Stimulated activated CD4-positive, alpha-beta T cell treated with anti-CD3 and anti-CD28 coated beads, TNF-alpha, amount 100 ng/mL, for 24 hours (primary cell): ENCODE measurements at places on chromosomes 7 and 10.

- no peak for DNase-seq
Observed at GRCh38 chr10:71396084-71396710, 523 bp upstream of the CDH23 start.

DNA sequence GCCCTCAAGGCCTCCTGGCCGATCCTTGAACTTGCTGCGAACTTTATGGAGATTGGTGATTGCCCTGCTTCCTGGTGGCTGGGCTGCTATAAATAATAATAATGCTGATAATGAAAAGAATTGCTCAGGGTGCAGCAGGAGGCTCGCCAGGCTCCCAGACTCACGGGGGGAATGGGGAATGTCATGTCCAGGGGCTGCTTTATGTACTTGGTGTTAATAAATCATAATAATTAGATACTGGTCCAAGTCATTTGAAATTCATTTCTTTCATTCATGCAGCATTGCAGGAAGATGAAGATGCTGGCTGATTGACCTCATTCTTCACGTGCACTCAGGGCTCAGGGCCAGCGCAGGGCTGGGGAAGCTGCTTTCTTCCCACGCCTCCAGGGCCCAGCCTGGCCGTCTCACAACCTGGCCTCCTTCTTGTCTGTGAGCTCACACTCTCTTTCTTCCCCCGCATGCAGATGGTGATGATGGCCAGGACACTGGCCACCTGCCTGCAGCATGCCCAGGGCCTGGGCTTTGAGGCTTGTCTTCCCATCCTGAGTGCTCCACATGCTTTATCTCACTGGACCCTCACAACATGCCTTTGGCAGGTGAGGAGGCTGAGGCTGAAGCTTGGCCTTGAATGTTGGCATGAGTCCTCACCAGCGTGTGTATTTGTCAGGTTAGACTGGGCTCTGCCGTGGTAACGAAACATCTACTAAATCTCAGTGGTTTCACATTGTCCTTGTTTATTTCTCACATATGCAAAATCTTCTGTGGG, 138.4 kb upstream of the TNS3 start:
- no peak for DNase-seq

DNA sequence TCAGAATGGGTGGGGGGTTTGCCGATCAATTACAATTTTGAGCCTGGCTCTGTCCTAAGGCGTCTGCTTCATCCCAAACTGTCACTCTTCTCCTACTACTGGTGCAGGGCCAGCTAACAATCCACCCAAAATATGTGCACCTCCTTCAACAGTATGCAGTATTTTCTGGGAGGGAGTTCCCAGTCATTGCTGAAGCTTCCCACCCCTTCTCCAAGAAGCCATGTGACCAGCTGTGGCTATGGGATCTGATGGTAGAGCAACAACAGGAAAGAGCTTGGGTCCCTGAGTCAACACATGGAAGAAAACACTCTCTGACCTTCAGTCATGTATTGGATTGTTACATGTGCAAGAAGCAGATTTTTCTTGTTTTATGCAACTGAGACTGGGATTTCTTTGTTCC, 185.7 kb upstream of the GHITM start:
- no peak for DNase-seq

GRCh38 chr10:43043773-43044447, 33.0 kb upstream of the RET start:
- no peak for DNase-seq

- DNase-seq: no peak
Observed at GRCh38 chr7:150993511-150993910, 2.7 kb downstream of the NOS3 start.

DNA sequence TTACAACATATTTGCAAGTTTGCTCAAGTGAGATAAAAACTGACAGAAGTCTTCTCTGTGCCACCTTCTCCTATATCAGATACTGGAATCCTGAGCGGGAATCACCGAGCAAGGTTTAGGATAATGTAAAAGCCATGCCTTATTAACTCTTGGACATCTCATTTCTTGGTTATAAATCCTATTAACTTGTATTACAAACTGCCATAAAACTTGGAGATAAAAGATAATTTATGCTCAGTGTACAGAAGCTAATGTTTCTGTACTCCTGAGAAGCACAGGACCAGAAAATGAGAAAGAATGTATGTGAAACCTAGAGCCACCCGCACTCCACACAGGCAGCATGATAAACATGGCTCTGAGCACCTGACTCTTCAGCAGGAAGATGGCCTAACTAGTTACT, 181.2 kb upstream of the NOBOX start:
- no peak for DNase-seq

DNA sequence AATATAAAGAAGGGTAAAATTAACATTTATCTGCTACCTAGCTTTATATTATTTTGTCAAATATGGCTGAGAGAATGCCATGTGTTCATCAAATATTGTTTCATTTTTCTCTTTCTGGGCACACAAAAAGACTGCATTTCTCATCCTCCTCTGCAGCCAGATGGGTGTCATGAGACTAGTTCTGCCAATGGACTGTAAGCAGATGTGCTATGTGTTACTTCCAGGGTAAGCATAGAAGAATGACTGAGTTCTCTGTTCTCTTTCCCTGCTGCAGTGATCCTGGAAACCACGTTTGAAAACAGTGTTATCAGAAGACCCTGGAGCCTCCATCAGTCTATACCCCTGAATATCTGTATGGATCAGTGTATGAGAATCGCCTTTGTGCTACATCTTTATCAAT, 24.1 kb upstream of the SLK start:
- no peak for DNase-seq

DNA sequence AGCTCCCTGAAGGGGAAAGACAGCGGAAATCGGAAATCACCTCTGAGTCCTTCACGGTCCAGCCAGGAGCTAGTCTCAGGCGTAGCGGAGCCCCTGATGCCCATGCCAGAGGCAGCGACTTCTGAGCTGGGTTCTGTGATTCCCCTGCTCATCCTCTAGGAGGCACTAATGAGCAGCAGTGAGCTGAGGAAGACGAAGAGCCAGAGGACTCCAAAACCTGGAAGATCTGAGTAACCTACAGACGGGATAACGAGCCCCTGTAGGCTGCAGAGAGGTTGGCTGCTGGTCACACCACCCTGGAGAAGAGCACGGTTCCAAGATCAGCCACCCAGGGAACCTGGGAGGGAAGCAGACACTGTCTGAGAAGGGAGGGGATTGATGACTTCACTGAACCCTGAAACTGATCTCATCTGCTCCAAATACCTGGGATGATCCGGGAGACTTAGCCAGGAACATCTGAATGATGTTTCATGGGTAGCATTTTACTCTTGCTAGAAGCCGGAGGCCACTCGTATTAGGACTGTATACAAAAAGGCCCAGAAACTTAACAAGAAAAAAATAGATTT, 304.1 kb downstream of the PAXIP1 start:
- DNase-seq: no peak

- no peak for DNase-seq
Observed at GRCh38 chr7:8923164-8923806, 489.9 kb downstream of the NXPH1 start.

GRCh38 chr10:131212763-131213325, 98.7 kb downstream of the TCERG1L start:
- no peak for DNase-seq

DNA sequence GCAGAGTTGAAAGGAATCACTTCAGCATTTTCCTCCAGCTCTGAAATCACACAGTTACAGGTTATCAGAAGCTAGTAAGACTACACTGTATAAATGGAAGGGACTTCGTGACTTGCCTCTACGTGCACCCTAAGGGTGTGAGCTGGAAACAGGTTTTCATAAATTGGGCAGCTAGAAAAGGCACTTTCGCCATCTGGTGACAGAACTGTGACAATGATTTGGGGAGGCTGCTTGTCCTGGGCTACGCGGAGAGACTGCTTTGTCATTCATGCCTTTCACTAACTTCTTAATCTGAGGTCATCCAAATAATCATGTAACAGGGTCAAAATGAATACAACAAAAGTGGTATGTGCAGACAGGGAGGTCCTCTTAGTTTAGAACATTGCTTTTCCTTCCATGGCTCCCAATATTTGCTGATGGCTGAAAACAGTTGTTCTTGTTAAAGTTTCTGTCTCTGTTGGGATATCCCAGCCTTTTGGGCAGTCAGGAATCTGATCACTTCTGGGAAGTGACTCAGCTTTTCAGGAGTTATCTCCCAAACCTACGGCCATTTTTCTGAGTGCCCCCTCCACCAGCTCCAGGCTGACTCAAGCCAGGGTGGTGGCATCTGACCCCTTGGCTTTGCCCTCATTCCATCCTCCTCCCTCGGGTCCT, 17.8 kb downstream of the VWC2 start:
- DNase-seq: no peak

- DNase-seq: no peak
Observed at GRCh38 chr10:91487911-91488582, 77.9 kb downstream of the HECTD2 start.

DNA sequence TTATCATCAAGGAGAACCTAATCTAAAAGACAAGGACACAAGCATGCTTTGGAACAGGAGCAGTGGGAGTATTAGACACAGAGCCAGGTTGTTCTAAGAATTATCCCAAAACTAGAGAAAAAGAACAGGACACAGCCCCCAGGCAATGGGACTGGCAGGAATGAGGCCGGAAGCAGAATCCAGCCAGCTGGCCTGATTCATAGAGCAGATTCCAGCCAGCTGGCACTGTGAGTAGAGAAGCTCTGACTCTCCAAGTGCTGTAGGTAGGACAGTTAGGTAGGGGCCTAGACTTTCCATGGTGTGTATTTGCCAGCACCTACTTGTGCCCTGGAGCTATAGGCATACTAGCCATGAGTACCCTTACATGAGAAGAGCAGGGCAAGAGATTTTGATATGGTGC, 13.3 kb upstream of the RAB18 start:
- no peak for DNase-seq

DNA sequence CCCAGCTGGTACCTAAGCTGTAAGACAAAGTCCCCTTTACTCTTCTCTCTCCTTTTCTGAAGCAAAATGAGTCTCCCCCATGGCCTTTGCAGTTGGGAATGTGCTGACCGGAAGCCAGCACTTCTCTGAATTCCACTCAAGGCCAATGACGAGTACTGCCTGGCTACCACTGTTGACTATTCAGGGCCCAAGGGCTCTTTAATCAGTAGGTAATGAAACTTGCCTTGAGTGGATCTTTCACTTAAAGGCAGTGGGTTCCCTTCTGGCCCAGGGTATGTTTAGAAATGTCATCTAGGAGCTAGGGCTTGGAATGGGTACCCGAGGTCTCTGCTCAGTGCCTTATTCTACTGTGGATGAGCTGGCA, 197.1 kb downstream of the BBS9 start:
- DNase-seq: no peak

- no peak for DNase-seq
Observed at GRCh38 chr7:106375499-106375898, 90.7 kb upstream of the NAMPT start.

GRCh38 chr7:149599636-149600206, 102.1 kb upstream of the ZNF746 start:
- DNase-seq: no peak

- DNase-seq: no peak
Observed at GRCh38 chr10:75640381-75640780, 209.0 kb downstream of the LRMDA start.

- DNase-seq: no peak
Observed at GRCh38 chr10:131860311-131860710, 40.5 kb upstream of the PPP2R2D start.

GRCh38 chr7:106692450-106693051, 31.6 kb upstream of the CCDC71L start:
- DNase-seq: no peak

DNA sequence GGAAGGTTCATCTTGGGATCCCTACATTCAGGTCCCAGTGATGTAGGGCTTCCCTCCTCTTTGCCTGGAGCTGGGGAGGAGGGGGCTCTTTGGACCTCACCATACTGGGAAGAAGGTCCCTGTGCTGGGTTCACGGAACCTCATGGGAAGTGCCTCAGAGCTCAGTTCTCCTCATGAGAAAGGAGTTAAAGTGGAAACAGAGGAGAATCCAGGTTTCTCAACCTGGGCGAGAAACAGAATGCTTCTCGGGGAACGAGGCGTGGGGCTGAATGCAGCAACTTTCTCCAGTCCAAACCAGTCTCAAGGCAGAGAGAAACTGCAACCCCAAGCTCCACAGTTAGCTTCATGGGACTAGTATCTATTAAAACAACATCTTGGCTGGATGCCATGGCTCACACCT, 382.7 kb upstream of the FOXK1 start:
- no peak for DNase-seq

GRCh38 chr10:27529010-27529783, 25.1 kb downstream of the RAB18 start:
- no peak for DNase-seq

- no peak for DNase-seq
Observed at GRCh38 chr10:86872757-86873156, 84.7 kb downstream of the MMRN2 start.

- DNase-seq: no peak
Observed at GRCh38 chr7:110317541-110318265, 773.2 kb upstream of the LRRN3 start.

- no peak for DNase-seq
Observed at GRCh38 chr10:95790982-95791381, 35.0 kb downstream of the ENTPD1 start.

DNA sequence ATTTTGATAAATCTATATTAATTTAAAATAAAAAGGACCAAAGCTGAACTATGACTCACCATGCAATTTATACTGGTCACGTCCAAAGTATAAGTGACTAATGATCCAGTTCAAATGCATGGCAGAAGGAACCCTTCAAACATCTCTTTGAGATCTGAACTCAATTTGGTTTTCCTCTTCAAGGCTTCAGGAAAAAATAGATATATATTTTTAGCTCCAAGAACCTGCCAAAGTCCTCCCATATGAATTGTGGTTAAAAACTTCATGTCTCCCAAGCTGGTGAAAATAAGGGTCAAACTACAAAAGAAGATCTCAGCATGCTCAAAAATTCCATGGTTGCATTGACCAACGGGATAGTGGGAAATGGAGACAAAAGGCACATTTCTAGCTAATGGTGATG, 34.6 kb upstream of the PDE1C start:
- no peak for DNase-seq

- no peak for DNase-seq
Observed at GRCh38 chr7:142323706-142324105, 65.8 kb upstream of the PRSS58 start.

DNA sequence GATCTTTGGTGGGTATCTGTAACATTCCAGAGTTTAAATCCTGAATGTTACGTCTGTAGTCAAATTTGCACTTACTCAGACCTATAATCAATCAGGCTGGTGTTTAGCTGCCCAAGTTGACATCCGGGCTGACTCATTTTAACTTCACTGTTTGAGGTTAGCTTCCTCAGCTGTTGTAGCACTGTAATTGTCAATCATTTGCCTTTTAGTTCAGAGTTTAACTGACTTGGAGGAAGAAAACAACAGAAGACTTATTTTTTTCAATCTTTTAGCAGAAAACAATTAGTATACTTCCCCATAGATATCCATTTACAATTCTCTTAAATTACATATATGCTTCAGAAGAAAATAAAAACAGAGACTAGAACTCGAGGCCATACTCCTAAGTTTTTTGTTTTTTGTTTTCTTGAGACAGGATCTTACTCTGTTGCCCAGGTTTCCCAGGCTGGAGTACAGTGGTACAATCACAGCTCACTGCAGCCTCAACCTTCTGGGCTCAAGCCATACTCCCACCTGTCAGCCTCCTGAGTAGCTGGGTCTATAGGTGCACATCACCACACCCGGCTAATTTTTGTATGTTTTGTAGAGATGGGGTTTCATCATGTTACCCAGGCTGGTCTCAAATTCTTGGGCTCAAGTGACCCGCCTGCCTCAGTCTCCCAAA, 38.5 kb upstream of the LRRC17 start:
- no peak for DNase-seq
